ENCODE measurements at places on chromosomes 7 and 10.

DNA sequence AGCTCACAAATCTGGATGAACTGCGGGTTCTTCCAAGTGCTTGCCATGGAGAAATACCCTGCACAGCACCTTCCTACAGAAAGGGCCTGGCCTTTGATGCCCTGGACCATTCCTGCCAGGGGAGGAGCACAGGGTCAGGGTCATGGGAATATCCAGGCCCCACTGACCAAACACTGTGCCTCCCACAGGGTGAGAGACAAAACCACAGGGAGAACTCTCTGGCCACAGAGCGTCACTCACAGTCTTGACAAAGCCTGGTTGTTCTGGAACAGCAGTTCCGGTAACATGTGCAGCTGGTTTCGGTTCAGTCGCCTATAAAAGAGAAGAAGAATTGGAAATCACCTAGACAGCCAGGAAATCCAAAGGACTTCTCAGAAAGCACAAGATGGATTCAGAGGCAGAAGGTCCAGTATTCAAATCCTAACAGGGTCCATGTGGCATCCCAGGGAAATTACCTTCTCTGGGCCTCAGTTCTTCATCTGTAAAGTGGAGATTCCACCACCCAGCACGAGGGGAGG lies 28.1 kb downstream of the SLIT1 start:
- no peak for DNase-seq

- DNase-seq: no peak
Observed at GRCh38 chr7:54550471-54550870, 8.3 kb downstream of the VSTM2A start.

DNA sequence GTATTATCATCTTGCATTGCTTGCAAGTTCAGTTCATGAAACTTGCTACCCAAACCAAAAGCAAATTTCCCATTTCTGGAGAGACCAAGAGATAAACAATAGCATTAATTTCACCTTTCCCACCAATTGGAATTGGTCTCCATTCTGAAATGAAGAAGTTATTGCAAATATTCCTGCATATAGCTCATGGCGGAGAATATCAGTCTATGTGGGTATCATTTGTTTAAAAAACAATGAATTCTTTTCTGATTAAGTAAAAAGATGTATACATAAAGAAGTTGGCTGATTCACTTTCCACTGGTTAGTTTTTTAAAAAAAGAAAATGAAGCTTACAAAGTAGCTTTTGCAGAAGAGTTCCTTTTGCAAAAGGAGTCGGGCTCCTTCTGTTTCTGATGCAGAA lies 19.5 kb upstream of the ANK3 start:
- DNase-seq: no peak

GRCh38 chr10:72472306-72472705 lies 117.6 kb upstream of the DNAJB12 start:
- no peak for DNase-seq

DNA sequence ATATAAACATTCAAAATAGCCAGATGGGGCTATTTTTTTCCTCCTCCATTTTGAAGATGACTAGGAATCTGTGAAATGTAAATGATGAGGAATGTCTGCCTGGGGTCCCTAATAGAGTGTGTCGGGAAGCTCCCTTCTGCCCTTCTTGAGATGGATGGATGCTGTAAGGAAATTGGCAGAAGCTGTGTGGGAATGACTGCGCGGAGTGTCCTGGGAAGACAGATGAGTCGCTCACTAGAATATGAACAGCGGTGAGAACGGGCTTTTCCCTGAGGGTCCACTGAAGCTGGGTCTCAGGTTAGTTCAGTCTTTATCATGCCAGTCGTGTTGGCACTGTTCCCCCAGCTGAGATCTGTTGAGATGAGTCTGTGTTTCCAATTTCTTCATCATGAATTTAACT lies 75.1 kb upstream of the PLPP4 start:
- no peak for DNase-seq

GRCh38 chr10:30751678-30752331 lies 122.3 kb upstream of the LYZL2 start:
- DNase-seq: peak; percentile 24

DNA sequence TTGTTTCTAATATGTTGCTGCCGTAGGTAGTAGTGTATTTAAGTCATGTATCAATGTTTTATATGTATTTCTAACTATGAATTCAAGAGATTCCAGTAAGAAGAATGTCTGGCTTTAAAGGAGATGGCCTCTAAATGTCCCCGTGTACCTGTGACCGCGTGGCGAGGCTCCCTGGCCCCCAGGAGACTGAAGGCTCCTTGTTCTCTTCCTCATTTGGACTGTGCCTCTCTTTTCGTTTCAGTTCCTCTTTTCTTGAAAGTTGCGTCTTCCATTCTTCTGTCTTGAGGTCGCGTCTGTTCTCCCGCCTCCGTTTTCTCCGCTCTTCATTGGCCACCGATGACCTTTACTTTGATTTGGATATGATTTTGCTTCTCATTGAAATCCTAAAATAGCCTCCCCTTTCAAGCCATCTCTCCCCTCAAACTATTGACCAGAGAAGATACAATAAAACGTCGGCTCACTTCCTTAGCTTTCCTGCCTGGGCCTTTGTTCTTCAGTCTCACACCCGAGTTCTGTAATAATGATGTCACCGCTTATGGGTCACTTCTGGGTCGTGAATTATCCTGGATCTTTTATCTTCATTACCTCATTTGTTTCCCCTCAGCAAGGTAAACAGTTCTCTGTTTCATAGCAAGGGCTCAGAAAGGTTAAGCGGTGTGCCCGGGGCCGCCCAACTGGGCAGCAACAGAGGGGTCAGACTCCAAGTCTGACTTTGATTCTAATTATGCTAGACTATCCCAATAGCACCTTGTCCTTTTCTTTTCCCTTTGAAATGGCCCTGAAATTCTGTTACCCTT lies 28.7 kb downstream of the WIPI2 start:
- DNase-seq: no peak

DNA sequence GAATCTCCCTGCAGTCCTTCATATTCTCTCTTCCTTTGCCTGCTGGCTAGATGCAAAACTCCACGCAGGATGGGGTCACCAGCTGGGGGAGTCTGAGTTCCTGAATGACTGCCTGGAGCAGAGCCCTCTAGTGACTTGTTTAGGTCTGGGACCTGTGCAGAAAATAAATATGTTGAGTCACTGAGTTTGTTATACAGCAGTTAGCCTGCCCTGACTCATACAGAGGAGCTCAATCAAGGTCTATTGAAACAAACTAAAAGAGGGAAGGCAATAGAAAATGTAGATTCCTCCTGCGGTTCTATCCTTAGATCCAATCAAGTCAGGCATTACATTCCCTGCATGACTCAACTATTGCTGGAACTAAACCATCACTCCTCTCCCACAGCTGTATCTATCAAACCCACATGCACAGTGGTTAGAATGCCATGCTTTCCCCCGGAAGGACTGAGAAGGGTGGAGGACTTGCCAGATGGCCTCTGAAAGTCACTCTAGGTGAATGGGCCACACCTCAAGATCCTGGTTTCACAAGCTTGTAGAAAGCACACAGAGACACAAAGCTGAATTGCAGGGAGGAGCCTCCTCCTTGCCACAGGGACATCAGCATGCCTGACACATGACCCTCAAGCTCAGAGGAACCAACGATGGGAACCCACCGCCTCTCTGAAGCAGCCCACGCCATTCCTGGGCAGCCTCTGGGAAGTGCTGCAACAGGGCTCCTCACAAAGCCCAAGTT lies 73.9 kb downstream of the SH3PXD2A start:
- DNase-seq: peak; percentile 29

GRCh38 chr10:128938558-128938957 lies 528.5 kb upstream of the MGMT start:
- DNase-seq: no peak

- DNase-seq: no peak
Observed at GRCh38 chr7:91892099-91892705, 11.7 kb upstream of the MTERF1 start.

DNA sequence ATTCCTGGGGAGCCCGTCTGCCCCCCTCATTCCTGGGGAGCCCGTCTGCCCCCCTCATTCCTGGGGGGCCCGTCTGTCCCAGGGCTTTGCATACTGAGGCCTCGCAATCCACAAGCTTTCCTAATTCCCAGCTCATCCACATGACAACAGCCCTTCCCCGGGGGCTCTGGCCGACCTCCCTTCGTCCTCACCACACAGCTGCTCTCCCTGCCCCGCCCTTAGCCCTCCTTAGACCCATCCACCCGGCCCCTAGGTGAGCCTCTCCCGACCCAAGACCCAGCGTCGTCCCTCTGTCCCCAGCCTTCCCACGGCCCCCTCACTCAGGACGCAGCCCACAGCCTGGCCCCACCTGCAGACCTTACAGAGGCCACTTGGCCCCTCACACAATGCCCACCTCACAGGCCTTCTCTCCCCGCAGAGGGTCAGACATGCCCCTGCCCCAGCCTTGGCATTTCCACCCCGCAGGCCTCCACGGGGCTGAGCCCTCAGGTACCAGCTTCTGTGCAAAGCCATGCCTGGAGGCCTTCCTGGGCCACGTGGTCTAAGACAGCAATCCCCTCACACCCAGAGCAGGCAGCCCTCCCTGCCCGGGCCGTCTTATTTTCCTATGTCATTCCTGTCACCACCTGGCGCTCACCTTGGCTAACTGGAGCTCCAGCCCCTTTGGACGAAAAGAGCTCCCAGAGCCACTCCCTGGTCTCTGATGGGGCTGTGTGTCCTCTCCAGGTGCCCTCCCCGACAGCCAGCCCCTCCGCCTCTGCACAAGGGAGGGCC lies 3.5 kb upstream of the FAM20C start:
- no peak for DNase-seq

GRCh38 chr10:122051609-122052385 lies 62.8 kb downstream of the TACC2 start:
- DNase-seq: peak; percentile 18

DNA sequence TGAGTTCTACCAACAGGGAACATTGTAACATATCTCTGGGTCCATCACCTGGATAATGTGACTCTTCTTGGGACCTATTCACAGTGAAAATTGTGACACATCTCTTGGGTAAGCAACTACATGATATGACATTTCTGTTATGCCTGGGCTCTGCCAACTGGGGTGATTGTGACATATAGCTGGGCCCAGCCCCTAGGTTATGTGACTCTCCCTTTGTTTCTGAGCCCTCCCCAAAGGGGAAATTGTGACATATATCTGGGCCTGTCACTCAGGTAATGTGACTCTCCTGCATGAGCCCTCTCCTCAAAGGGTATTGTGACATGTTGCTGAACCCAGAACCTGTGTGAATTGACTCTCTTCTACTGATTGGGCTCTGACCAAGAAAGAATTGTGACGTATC lies 22.4 kb upstream of the ZNF107 start:
- DNase-seq: no peak

GRCh38 chr10:52621635-52622079 lies 150.9 kb downstream of the MBL2 start:
- DNase-seq: no peak

DNA sequence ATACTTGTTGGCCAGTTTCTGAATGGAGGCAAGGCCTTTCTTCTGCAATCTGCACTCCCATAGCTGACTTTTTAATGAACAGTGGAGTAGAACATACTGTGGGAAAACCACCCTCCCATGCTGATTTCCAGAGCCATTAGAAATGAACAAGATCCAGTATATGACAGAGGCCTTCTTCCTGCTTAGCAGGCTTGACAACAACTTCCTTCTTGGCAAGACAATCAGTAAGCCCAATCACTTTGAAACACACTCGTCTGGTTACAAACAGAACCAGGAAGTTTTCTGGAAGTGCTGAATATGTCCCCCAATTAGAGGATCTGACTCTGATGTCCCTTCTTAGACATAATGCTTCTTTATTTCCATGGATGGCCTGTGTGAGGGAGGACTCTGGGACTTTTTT lies 103.4 kb downstream of the SAMD9 start:
- no peak for DNase-seq

GRCh38 chr7:285731-286130 lies 4.2 kb upstream of the FOXL3 start:
- DNase-seq: no peak

GRCh38 chr7:157035302-157035701 lies 24.8 kb upstream of the MNX1 start:
- no peak for DNase-seq

DNA sequence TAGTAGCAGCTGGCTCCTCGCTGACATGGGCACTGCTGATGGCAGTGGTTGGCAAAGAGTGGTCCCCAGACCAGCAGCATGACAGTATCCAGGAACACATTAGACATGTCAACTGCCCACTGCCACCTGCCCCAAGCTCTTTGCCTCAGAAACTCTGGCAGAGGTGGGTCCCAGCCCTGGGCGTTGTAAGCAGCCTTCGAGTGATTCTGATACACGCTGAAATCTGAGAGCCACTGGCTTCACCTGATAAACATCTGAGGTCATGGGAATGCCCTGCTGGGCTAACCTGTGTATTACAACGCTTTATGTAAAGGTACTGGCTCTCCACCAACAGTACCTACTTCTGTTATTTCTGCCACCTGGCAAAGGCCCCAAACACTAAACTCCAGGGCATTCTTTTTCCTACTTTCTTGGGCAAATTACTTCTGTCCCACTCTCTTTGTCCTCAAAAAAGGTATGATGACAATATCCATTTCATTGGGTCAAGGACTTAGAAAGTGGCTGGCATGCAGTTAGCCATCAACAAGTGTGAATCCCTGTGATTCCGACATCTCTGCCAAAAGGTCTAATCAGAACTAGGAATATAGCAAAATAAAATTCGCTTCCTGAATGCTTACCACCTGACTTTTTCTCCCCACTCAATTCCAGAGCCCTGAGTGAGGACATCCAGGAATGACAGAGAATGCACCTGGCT lies 9.2 kb downstream of the SGMS1 start:
- peak; percentile 69 for DNase-seq

GRCh38 chr7:3117488-3118231 lies 74.0 kb upstream of the CARD11 start:
- no peak for DNase-seq

GRCh38 chr10:61164458-61165160 lies 220.6 kb upstream of the RHOBTB1 start:
- DNase-seq: no peak

GRCh38 chr10:96711048-96711728 lies 9.1 kb downstream of the PIK3AP1 start:
- no peak for DNase-seq

DNA sequence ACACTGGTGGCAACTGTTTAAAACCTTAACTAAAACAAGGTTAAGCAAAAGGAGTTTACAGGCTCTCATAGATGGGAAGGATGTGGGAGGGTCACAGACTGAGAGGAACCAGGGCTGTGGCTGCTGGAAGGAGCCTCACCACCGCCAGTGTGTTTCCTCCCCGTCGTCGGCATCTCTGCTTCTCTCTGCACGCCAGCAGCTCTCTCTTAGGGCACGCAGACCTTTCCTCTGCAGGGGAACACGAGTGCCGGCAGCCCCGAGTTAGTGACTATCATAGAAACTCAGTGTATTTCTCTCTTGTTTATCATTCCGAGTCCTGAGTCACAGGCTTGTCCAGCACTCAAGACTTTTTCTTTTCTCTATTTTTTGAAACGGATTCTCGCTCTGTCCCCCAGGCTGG lies 8.1 kb upstream of the SH2D4B start:
- DNase-seq: no peak
